ENCODE measurements at places on chromosomes 5 and 9.

DNA sequence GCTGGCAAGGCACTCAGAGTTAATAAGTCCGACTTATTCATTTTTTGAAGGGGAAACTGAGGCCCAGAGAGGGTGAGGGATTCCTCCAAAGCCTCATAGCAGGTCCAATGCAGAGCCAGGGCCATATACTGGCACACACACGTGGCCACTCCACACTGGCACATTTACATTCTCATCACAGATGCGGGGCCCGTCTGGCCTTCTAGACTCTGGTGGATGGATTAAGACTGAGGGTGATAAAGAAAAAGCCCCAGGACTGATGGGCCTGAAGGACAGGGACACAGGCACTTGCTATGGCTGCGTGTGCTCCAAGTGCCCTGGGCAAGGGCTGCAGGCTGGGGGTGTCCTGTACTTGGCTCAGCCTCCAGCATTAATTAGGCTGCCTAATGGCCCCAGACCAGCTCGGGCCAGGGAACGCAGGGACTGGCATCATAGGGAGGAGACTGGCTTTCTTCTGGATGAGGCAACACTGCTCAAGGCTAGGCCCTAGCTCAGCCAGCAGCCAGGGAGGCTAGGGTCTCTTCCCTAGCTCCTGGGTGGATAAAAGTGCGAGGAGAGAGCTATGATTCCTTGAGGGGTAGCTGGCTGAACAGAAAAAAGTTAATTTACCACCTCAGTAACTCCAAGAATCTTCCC, 28.5 kb upstream of the CSF1R start:
- no peak for DNase-seq

GRCh38 chr9:22084336-22085035, 75.4 kb upstream of the CDKN2B start:
- DNase-seq, result no peak

DNA sequence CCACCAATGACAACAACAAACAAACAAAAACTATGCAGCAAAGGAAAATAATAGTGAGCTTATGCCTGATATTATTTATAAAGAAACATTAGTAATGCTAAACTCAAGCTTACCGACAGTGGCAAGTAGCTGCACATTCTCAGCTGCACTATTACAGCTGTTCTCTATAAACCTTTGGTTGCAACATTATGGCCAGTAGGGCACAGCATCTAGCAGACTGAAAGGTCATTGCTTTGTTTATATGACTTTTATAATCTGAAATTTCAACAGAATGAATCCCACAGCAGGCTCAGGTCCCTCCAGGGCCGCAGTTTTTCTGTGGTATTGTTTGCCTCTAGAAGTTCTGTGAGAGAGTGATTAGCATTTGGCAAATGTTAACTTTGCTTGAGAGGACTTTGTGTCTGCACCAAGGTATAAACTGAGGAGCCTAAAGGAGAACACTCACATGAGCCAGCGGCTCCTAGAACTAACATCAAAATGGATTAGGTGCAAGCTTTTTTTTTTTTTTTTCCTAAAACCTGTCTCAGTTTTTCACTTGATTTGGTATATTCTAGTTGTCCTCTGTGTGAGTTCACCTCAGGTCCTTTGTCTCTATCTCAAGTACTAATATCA, 58.3 kb downstream of the IZUMO3 start:
- no peak for DNase-seq

- DNase-seq, result no peak
These were observed 52.1 kb upstream of the FSTL4 start for GRCh38 chr5:133664422-133664821.

- no peak for DNase-seq
These were observed 12.8 kb downstream of the GHR start for GRCh38 chr5:42436051-42436450.

- DNase-seq, result no peak
These were observed 157.2 kb upstream of the PHYKPL start for GRCh38 chr5:178389796-178390195.

- DNase-seq, result peak; percentile 60
These were observed 246.5 kb downstream of the PTPRD start for GRCh38 chr9:10366171-10366779.

- DNase-seq, result no peak
These were observed 16.9 kb downstream of the COL5A1 start for GRCh38 chr9:134658378-134658955.

- DNase-seq, result no peak
These were observed 308.2 kb downstream of the ARL15 start for GRCh38 chr5:54001976-54002775.

DNA sequence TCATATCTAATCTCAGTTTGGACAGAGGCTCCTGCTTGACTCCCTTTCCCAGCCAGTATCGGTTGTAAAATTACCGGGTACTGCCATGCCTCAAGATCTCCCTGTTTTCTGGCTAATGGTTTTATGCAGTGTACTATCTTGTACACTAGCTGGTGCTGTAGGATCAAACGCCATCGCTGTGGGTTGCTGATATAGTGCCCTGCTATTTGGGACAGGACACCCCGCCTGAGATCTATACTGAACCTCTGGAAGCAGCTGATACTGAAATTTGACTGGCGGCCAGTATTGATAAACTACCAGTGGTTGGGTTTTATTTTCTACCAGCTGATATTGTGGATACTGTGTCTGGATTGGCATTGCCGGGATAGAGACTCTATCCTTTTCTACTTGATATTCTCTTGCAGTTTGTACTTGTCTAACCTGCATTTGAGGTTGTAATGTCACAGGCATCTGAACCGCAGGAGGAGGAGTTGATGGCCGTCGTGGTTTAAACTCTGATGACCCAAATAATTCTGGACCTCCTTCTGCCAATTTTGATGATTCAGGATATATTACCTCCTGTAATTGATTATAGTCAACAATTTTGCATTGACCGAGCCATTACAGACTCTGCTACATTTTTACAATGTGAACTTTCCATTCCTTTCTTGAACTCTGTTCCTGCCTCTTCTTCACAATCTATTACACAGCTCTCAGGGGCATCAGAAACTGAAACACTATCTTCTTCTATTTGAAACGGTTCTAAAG, 112.5 kb upstream of the LARP1 start:
- no peak for DNase-seq
